ENCODE measurements at places on chromosomes 7 and 10.

DNA sequence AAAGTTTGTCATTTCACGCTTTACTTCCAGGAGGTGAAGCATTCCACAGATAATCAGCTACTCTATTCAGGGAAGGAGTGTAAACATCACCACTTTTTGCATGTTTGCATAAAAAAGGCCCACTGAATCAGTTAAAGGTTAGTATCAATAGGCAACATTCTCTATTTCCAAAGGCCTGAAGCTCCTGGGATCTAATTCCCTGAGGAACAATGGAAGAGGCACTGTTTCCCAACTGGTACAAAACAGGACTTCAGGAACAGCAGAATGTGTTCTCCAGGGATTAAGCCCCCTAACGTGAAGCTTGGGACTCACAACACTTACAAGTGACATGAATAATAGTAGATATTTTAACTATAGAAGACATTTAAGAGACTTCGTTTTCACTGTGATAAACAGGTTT, 6.1 kb downstream of the LRRN3 start:
- no peak for DNase-seq

DNA sequence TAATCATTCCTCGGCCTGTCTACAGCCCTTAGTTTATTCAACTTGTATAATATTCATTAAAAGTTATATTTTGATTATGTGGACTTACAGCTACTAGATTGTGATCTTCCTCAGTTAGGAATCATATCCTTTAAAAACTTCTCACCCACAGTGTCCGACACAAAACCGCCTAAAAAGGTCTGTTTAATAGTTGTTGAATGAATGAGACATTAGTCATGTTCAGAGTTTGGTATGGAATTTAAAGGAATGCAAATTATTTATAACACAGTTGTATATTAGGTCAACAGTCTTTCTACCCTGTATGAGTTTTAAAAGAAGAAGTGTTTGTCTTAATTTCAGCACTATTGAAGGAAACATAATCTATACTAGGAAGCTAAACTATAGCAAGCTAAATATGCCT, 390.0 kb downstream of the ARL4A start:
- peak; percentile 17 for DNase-seq

- DNase-seq: no peak
Observed at GRCh38 chr7:70432567-70433001, 699.4 kb upstream of the GALNT17 start.

DNA sequence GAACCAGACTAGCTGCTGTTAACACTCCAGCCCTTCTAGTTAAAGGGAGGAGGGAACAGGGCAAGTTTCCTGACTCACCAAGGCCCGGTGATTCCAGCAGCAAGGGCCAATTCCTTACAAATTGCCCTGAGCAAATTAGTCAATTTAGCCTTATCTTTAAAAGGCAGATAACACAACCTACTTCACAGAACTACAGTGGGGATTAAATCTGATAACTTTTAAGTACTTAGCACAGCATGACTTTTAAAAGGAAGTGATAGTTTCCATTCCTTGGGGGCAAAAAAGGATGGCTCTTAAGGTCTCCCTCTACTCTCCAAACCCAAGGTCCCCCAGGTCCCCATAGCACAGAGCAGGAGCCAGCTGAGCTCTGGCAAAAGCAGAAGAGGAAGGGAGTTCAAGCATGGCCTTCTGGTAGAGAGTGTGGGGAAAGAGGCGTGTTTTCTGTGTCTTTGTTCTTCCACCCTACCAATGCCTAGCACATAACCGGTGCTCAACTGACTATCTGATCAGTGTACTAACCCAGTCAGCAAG, 4.0 kb downstream of the CDCA7L start:
- peak; percentile 22 for DNase-seq

- DNase-seq: no peak
Observed at GRCh38 chr7:100567751-100568175, 5.9 kb downstream of the SAP25 start.

GRCh38 chr7:123847868-123848267, 2.9 kb downstream of the HYAL4 start:
- DNase-seq: no peak

- no peak for DNase-seq
Observed at GRCh38 chr7:157433628-157434027, 96.8 kb downstream of the DNAJB6 start.

DNA sequence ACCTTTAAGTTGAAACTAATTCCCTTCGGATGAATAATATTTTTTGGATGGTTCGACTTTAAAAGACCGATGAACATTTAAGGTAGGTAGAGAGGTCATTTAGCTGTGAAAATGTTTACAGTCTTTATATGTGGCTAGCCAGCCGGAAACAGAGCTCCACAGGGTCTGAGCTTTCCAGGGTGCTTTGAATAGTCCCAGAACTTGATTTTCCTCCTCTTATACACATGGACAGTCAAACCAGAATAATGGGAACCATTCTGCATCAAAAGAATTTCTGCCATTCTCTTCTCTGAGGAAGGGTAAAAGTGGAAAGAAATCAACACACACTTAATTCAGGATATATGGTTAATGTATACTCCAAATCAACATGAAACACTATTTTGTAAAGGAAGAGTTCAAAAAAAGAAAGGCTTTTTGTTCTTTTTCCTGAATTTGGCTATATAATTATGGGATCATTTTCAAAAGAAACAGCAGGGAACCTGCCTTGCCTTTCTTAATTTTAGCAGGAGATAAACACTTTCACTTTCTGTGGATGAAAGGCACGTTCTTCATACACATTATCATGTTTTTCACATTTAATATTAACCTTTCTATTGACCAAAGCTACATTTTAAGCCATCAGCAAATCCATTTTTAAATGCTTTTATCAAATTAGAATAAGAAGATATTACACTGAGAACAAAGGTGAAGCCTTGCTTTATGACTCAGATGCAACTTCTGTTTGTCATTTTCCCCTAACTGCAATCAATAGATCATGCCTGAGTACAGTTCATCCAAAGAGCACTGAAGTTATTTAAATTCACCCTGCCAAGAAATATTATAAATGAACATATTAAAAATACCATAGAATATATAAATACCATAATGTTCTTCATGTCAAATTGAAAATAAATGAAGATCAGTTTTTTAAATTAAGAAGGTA, 307.3 kb downstream of the THSD7A start:
- no peak for DNase-seq

Data from AG10803 (cell line).